LHCN-M2 (cell line): ENCODE measurements at places on chromosomes 7 and 10.
A peak's percentile ranks its signal among the peaks of the same experiment; 100 is the strongest.

DNA sequence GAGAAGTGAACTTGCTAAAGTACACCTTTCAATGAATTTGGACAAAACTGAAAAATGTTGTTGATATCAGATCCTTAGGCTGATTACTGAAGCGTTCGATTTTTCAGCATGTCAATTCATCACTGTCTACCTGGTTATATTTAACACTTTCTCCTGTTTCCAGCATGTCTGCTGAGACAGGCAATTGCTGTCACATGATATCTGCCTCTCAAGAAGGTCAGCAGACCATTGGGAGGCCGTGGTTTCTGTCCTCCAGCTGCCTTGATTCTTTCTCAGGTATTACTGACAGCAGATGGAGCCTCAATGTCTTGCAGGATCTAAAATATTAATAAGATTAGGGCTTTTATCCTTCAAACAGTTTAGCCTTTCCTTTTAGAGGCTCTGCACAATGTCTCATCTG lies 127.5 kb downstream of the SNX10 start:
- DNase-seq: no peak

GRCh38 chr7:70580161-70580560 lies 551.8 kb upstream of the GALNT17 start:
- no peak for DNase-seq

GRCh38 chr10:130022511-130023299 lies 58.6 kb upstream of the EBF3 start:
- DNase-seq: peak; percentile 99

GRCh38 chr7:72493850-72494661 lies 81.9 kb upstream of the CALN1 start:
- DNase-seq: peak; percentile 51

DNA sequence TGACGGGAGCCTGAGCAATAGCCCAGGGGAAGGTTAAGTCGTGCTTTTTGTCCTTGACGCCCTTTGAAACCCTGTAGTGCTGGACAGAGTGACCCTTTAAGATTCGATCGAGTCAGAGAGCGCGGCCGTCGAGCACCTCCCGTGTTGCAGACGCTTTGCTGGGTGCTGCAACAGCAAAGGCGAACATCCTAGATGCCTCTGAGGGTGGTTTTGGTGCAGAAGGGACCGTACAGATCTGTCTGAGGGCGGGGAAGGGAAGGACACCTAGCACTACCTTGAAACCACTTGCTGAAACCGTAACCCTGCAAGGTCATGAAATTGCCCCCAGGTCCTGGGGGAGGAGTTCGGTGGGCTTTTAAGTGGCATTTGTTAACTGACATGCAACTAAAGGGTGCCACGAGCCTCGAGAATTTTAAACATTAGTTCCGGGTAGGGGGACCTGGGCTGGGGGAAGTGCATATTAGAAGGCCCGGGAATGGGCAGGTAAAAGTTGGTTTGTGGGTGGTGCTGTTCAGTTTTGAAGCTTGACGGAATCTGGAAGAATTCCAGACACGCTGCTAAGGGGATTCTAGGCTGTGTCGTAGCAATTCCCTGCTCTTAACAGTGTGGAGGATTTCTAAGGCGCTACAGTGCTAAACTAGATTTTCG lies 786 bp downstream of the ATP5F1C start:
- no peak for DNase-seq

- no peak for DNase-seq
Measured at GRCh38 chr7:159136013-159136412, 8.7 kb downstream of the VIPR2 start.

- no peak for DNase-seq
Measured at GRCh38 chr10:71752391-71753090, 20.8 kb downstream of the VSIR start.

GRCh38 chr10:6047847-6048246 lies 14.3 kb downstream of the IL2RA start:
- no peak for DNase-seq

DNA sequence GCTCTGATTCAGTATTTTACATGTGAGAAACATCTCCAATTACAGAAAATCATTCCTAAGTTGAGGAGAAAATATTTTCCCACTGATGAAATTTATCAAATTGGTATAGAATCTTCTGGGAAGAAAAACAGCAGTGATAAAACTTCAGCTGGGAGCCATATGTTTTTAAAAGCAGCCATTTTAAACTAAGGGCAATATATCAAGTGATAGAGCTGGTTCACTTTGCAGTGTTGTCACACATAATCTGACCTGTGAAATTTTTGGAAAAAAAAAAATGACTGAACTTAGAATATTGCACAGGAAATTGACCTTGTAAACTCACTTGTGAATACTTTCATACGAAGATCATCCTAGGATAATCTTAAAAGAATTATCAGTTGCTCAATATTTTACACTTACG lies 10.5 kb upstream of the EZH2 start:
- DNase-seq: no peak

- no peak for DNase-seq
Measured at GRCh38 chr7:90671571-90671970, 75.5 kb downstream of the CDK14 start.

GRCh38 chr10:93150289-93150688 lies 76.6 kb downstream of the CYP26A1 start:
- DNase-seq: peak; percentile 13

- DNase-seq: no peak
Measured at GRCh38 chr7:1234881-1235500, 2.3 kb downstream of the UNCX start.

DNA sequence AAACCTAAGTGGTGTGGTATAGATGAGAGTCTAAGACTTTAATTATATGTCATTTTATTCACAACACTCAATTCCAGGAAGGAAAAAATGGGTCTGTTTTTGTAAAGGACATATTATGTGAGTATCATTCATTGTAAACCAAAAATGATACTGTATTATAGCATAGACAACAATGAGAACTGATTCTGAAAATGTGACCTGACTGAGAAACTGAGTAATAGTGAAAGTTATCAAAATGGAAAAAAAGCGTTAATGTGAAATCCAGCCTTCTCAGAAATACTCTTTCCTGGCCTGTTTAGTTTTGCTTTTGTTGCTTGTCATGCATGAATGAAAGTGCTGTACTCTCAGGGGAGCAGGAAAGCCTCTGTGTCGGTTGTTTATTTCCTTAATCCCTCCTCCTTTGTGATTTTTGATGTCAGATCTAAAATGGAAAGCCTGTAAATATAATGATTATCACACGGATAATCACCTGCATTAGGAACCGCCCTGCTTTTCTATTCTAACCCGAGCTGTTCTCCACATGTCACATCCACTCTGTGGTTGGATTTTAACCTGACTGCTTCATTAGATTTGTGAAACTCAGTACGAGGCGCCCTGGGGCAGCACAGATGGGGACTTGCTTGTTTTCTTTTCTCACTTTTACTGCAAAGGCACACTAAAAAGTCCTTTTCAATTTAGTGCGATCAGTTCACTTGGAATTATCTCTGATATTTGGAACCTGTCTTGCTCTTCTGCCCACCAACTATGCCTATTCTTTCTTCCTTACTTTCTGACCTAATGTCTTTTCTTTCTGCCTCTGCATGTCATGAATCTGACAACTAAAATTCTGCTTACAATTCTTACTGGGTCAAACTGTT lies 240.9 kb upstream of the KAT6B start:
- peak; percentile 10 for DNase-seq

GRCh38 chr7:6273380-6273837 lies 985 bp upstream of the CYTH3 start:
- no peak for DNase-seq

DNA sequence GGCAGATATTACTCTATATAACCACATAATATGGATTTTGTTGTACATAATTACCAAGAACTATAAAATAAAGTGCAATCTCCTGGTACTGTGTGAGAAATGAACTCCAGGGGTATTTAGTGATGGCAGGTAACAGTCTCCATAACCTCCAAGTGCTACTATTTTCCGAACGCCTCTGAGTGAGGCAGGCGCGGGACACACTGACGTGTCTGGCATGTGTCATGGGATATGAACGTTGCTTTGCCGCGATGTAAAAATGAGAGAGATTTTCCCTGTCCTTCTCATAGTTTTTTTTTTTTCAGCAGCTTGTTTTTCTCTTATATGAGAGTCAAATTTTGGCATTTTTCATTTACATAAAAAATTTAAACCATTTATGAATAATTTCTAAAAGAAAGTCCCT lies 3.6 kb downstream of the ADARB2 start:
- no peak for DNase-seq

DNA sequence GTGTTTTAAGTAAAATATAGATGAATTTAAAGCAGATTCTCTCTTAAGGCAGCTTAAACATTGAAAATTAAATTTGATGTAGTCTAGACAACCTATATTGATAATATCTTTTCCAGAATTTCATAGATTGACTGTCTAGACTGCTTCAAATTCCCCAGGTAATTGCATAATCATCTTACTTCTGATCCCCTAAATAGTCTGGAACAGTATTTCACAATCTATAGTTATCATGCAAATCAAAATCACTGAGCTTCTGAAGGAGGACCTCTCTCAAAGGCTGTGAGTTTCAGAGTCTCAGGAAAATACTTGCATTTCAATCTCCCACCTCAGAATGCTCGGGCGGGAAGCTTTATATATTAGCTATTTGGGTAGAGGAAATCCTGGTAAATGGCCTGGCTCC lies 87.3 kb downstream of the SEMA3A start:
- DNase-seq: no peak

DNA sequence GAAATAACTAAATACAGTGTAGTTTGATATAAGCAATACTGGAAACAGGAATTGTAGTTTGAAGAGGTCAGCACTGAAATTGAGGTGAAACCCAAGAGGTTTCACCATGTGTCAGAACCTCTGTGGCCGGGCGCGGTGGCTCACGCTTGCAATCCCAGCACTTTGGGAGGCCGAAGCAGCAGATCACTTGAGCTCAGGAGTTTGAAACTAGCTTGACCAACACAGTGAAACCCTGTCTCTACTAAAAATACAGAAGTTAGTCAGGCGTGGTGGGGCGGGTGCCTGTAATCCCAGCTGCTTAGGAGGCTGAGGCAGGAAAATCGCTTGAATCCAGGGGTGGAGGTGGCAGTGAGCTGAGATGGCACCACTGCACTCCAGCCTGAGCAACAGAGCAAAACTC lies 13.7 kb downstream of the AHCYL2 start:
- no peak for DNase-seq

DNA sequence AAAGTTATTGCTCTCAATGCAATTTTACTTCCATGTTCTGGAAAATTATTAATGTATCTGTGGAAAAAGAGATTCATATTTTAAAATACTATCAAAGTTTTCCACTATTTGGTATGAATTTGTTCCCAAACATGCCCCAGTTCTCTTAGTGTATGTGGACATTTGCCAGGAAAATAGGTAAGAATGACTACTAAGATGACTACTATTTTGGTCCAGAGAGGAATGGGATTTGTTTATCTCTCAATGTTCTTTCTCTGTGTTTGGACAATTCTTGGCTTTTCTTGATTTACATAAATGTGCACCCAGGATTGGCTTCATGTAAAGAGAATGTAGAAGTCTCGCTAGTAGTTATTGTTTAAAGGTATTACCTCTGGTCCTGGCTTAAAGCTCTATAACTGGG lies 60.3 kb upstream of the POT1 start:
- peak; percentile 4 for DNase-seq

GRCh38 chr7:130334274-130334673 lies 10.3 kb upstream of the CPA5 start:
- no peak for DNase-seq

DNA sequence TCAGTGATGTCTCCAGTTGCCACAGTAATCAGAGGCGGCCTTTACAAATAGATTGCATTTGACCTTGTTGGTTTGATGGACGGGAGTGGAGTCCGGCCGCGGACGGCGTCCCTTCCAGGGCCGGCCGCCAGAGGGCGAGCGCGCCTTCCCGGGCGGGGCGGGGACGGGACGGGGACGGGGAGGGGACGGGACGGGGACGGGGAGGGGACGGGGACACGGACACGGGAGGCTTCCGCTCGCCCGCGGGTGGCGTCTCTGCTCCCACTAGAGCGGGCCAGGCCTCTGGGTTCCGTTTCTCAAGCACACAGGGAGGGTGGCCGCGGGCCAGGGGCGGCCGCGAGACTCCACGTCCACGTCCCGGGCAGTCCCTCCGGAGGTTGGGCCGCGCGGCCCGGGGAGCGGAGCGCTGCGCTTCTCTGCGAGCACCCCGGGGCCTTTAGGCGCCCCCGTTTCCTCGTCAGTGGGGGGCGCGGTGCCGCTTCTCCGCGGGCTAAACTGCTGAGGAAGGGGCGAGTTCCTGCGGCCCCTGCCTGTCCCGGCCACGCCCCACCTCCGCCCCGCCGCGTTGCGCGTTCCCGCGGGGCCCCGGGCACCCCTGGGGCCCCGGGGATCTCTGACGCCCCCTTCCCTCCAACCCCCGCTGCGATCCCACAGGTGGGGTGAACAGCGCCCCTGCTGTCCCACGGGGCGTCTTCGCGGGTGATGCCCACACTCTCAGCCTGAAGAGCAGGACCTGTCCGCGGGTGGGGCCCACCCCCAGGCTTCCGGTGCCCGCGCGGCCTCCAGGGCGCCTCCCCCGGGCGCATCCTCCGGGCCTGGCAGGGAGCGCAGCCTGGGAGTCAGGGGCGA lies 84.2 kb upstream of the MKI67 start:
- DNase-seq: no peak

- peak; percentile 81 for DNase-seq
Measured at GRCh38 chr7:27952456-27953285, 212.7 kb downstream of the TAX1BP1 start.

DNA sequence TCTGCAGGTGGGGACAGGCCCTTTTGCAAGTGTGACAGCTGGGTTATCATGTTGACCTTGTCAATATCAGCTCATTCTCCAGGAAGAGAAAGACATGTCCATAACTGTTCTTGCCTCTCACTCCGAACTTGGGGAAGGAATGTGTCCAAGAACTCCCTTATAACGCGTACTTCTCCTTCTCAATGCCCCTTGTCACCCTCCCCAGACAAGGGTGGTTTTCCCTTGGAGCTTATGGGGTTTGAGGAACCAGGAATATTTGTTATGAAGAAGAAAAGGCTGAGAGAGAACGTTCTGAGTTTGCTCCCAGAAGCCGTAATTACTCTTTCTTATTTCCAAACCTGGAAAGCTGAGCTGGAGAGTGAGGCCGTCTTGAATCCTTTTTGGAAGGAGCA lies 77.4 kb downstream of the MKI67 start:
- DNase-seq: no peak

DNA sequence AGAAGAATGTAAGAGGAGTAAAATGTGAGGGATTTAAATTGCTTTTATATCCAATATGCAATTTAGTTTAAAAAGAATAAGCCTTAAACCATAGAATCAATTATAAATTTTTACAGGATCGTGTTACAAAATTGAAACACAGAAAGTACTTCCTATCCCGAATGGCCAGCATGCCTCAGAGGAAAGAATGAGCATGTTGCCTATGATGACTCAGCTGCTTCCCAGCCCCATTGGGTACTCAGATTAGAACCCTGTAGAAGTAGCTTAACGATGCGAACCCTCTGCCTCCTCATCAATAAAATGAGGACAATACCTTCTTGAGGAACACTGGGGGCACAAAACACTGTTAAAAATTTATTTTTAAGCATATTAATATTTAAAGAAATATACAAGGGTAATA lies 113.4 kb upstream of the CDK1 start:
- DNase-seq: peak; percentile 37

DNA sequence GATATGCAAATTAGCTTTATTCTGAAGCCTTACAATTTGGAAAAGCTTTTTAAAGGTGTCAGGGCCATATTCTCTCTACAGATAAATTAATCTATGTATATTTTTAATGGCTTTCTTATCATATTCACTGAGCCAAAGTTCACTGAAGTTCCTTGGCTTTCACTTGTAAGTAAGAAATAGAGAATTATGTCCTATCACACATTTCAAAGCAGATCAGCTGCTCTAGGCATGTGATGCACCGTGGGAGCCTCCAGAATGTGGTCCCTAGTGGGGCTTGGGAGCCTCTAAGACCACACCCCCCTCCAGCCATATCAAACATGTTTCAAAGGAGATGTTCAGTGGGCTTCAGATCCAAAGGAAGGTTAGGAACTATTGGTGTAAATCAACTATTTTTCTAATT lies 51.5 kb downstream of the LAMB4 start:
- no peak for DNase-seq
